ENCODE measurements at places on chromosomes 3 and 15.
A peak's percentile ranks its signal among the peaks of the same experiment; 100 is the strongest.

GRCh38 chr3:196643201-196643749, 3.8 kb downstream of the NRROS start:
- DNase-seq: no peak

DNA sequence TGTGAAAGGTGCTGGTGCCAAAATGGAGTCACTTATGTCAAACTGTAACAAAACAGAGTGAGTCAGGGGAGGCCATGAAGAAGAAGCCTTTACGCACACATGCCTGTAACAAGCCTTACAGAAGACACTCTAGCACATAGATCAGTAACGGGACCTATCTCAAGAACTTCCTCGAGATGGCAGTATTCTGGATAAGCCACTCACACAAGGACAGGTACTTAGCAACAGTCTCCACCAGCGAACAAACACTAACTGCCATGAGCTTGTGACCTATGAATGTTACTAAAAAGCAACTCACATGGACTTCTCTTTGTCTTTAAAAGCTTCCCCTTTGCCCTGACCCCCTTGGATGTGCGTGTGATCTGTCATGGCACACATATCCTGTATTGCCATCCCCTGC, 235.1 kb downstream of the CD47 start:
- peak; percentile 16 for DNase-seq

DNA sequence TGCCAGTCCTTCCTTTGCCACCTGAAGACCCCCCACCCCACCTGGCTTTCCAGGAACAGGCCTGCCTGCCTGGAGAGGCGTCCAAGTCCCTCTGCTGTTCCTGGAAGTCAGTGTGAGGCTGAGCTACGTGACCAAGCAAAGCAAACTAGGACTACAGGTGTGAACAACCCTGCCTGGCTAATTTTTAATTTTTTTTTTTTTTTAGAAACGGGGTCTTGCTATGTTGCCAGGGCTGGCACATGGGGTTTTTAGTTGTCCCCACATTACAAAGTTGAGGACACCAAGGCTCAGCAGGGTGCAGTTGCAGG, 17.4 kb downstream of the HEMK1 start:
- DNase-seq: no peak

- DNase-seq: peak; percentile 23
Measured at GRCh38 chr15:44729408-44730127, 6.8 kb upstream of the TRIM69 start.

DNA sequence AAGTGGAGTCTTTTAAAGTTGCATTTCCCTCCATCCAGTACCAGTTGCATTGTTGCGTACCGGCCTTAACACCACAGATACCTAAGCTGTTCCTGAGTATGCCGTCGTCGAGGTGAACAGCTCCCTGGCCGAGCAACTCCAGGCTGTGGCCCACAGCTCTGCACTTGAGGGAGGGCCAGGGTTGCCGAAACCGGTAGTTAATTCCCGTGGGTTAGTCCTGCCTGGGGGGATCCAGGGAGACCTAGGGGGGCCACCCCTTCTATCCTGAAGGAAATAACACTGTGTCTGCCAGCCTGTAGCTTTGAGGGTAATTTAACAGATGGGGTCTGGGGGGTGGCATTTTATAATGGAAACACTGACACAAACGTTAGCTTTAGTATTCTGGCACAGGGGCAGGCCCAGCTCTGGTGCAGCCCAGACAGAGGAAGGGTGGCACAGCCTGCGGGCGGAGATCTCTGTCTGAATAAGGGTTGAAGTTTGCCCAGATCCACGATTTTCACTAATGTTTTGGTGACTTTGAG, 60.8 kb downstream of the RGMA start:
- DNase-seq: no peak

GRCh38 chr3:161354554-161354953, 16.8 kb downstream of the SPTSSB start:
- no peak for DNase-seq

DNA sequence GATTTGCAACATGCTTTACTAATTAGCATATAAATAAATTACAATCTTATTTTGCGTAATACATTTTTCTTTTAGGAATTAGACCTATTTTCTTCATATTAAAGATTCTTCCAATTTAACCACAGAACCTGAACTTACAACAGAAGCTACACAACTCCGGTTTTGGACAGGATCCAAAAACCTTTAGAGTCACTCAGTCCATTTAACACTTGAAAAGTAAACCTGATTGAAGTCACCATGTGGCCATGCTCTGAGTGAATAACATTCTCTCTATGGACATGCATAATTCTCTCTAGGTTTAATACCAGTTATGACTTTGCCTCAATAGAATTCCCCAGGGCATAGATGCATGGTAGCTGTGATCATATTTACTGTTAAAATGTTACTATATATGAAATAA, 751.0 kb downstream of the VGLL3 start:
- DNase-seq: no peak

GRCh38 chr15:51332206-51333147, 5.9 kb downstream of the CYP19A1 start:
- DNase-seq: no peak

DNA sequence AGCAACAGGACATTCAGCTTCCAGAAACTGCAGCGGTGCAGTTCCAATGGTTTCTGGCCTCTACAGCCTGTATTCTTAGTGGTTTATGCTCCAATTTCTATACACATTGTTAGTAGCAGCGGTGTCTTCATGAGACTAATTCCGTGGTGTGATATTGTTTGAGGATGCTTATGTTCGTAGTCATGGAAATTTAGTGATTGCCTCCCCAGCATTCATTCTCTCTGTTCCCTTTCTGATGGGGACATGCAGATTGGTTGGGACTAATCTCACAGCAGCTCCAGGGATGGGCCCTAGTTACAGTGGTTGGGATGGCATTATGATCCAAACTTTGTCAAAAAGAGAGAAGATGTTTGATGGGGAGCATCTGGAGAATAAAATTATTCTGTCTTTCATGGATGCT, 208.6 kb downstream of the CD47 start:
- no peak for DNase-seq

DNA sequence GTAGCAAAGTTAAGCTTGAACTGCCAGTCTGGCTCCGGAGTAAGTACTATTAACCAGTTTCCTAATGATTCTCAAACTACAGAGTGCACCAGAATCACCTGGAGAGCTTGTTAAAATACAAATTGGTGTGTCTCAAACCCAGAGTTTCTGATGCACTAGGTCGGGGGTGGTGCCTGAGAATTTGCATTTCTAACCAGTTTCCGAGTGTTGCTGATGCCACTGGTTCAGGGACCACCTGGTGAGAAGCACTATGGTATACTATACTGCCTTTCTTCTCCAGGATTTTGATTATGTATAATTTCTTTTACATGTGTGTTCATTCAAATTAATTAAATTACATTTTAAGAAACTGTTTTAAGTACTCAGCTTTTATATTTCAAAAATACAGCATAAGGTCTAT, 48.8 kb upstream of the PLSCR5 start:
- DNase-seq: no peak

GRCh38 chr15:68337826-68338225, 60.3 kb downstream of the FEM1B start:
- no peak for DNase-seq

DNA sequence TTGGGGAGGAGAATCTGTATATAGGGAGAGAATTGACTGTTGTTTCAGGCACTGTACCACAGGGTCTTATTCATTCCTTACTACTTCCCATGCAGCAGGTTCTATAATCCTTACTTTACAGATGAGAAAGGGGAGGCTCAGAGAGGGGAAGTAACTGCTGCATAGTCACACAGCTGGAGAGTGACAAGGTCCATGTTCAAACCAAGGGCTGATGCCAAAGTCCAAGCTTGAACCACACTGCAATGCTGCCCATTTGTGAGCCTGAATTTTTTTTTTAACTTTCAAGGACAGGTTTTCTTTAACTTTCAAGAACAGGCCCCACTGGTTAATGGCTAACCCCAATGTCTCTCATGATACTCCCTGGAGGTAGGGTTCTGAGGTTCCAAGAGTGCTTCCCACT, 26.2 kb downstream of the RBP2 start:
- no peak for DNase-seq

- no peak for DNase-seq
Measured at GRCh38 chr3:40912461-40912860, 286.8 kb upstream of the CTNNB1 start.

DNA sequence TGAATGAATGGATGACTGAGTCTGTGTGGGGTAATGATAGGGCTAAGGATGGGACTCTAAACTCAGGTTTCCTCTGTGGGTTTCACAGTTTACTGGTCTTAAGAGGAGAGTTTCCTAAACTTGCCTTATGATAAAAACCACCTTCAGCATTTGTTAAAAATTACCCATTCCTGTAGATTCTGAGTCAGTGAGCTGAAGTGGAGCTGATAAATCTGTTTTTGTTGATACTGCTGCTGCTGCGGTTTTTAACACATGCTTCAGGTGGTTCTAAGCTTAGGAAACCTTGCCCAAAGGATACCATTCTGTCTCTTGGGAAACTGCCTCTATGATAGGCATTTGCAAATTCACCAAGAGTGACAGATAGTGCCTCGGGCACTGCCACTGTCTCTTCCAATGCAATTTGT, 52.6 kb downstream of the MECOM start:
- no peak for DNase-seq

DNA sequence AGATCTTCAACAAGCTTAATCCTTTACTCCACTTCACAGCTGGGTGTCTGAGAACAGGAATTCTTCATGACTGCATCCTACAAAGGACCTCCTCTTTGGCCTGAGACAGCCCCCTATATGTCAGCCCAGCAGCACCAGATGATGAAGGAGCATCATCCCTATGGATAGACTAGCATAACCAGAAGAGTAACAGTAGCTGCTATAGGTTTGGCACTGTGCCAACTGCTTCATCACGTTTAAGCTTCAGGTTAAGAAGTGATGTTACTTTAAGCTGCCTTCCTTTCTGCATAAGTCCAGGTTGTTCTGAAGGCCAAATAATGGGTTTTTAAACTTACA, 50.6 kb downstream of the CMSS1 start:
- DNase-seq: peak; percentile 18

GRCh38 chr3:181797431-181797830, 85.7 kb downstream of the SOX2 start:
- DNase-seq: no peak

GRCh38 chr3:196763179-196763578, 23.5 kb downstream of the PAK2 start:
- DNase-seq: no peak

- DNase-seq: no peak
Measured at GRCh38 chr3:194884649-194885315, 199.1 kb downstream of the FAM43A start.

DNA sequence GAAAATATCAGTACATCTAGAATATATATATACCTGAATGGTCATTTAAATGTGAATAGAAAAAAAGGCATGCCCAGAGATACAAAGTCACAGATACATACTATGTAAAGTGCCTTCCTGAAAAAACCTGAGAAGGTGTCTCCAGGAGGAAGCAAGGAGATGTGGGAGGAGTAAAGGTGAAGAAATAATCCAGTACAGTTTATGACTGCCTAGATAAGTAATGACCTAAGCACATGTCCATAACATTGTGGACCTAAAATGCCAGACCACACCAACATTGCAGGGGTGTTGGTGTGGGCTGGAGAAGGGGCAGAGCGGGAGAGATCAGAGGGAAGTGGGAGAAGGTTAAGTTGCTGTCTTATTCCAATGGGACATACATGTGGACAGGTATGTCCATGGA, 226.9 kb downstream of the ZNF621 start:
- DNase-seq: no peak

GRCh38 chr3:134772591-134772990, 22.5 kb upstream of the EPHB1 start:
- no peak for DNase-seq

- no peak for DNase-seq
Measured at GRCh38 chr3:27340534-27340933, 28.6 kb downstream of the NEK10 start.

GRCh38 chr15:69032703-69033373, 18.3 kb downstream of the NOX5 start:
- peak; percentile 42 for DNase-seq

DNA sequence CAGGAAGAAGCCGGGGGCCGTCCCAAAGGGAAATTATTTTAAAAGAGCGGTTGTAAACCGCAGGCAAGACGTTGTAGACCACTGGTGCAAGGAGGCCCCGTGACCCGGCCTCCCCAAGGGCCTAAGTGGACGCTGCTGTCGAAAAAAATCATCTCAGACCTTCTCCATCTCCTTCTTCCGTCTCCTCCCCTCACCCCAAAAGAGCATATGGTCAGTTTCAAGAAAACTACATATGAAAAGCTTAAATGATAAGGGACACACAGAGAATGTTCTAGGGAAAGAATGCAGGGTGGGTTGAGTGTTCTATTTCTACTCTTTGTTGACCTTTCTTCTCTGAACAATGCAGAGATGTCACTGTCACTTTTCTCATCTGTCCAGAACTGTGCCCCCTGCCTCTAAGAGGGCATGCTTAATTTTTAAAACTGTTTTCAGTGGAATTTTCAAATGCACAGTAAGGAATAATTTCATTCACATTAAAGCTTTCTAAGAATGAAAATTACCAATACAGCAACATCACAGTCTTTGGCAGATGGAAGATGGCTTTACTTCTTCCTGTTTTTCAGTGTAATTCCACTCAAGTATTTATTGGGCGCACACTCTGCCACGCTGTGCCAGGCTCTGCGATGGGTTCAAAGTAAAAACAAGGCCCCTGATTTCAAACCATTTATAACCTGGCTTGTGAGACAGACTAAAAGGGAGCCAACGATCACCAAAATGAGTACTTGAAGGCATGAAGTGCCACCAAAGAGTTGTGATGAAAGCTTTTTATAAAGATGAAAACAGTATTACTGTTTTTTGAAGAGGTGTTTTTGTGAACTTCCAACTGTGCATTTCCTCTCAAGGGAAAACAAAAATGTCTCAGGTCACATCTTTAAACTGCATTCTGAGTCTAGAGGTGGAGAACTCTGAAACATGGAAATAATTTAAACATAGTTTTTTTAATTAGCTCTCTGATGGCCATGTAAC, 891 bp upstream of the TOP2B start:
- DNase-seq: no peak

- no peak for DNase-seq
Measured at GRCh38 chr3:100613721-100614390, 4.5 kb downstream of the ADGRG7 start.

- DNase-seq: no peak
Measured at GRCh38 chr15:36178303-36178633, 401.2 kb upstream of the CDIN1 start.
